Right cardiac atrium (tissue), 5 donors: ENCODE measurements at places on chromosomes 7 and 10. TPM values are rescaled to one million over a fixed set of nuclear protein-coding genes. Genes with fewer than 3 reads are reported as not detected.

OR6B1 gene
- not detected for total RNA-seq

EN2 gene
- total RNA-seq, result not detected

ZPBP gene
- total RNA-seq, result not detected

A1CF gene
- total RNA-seq, result not detected

NPY4R2 gene
- 0.59 TPM for total RNA-seq

C10orf67 gene
- total RNA-seq, result 0.48 TPM

PCGF5 gene
- 62.4 TPM for total RNA-seq

MLLT10 gene
- total RNA-seq, result 26.6 TPM

MUC12 gene
- total RNA-seq, result not detected

ALOX5 gene
- 12.9 TPM for total RNA-seq

MRLN gene
- total RNA-seq, result not detected

BTBD16 gene
- total RNA-seq, result 0.11 TPM

TMED4 gene
- total RNA-seq, result 75.2 TPM

OPALIN gene
- total RNA-seq, result not detected
